ENCODE measurements at places on chromosomes 1 and 21.

GRCh38 chr1:177517546-177517945 is 346.8 kb downstream of the BRINP2 start:
- DNase-seq, result no peak

DNA sequence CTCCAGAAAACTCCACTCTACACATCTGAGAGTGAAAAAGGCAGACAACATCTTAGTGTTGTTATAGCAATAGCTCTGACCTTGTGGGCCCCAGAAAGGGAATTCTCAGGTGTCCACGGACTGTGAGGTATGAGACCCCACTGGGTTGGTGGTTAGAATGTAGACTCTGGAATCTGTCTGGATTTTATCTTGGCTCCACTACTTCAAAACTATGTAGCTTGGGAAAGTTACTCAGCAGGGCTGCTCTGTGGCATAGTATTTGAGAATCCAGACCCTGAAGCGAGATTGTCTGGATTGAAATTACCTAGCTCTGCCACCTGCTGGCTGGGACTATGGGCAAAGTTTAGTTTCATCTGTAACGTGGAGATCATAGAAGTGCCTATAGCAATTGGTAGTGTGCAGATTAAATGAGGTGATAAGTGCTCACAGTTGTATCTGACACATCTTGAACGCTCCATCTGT is 25.8 kb downstream of the PRDM2 start:
- DNase-seq, result no peak

GRCh38 chr1:107648071-107648470 is 316.9 kb downstream of the VAV3 start:
- no peak for DNase-seq

DNA sequence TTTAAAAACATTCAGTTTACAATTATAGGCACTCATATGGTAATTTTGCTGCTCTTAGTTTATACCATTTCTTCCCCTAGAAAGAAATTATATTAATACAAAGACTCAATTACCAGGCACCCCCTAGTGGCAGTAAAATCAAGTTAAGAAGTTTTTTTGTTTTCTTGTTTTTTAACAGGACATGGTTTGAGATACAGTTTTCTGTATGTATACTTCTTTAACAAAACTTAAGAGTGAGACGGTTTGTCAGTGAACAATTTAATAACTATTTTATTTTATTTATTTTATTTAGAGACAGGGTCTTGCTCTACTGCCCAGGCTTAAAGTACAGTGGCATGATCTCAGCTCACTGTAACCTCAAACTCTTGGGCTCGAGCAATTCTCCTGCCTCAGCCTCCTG is 224.6 kb downstream of the FAF1 start:
- DNase-seq, result peak; percentile 23

- no peak for DNase-seq
Measured at GRCh38 chr1:202244841-202245261, 51.3 kb downstream of the LGR6 start.

- peak; percentile 60 for DNase-seq
Measured at GRCh38 chr1:210250665-210250997, 18.0 kb downstream of the SERTAD4 start.

GRCh38 chr1:145978471-145978853 is 14.0 kb downstream of the POLR3GL start:
- DNase-seq, result no peak

DNA sequence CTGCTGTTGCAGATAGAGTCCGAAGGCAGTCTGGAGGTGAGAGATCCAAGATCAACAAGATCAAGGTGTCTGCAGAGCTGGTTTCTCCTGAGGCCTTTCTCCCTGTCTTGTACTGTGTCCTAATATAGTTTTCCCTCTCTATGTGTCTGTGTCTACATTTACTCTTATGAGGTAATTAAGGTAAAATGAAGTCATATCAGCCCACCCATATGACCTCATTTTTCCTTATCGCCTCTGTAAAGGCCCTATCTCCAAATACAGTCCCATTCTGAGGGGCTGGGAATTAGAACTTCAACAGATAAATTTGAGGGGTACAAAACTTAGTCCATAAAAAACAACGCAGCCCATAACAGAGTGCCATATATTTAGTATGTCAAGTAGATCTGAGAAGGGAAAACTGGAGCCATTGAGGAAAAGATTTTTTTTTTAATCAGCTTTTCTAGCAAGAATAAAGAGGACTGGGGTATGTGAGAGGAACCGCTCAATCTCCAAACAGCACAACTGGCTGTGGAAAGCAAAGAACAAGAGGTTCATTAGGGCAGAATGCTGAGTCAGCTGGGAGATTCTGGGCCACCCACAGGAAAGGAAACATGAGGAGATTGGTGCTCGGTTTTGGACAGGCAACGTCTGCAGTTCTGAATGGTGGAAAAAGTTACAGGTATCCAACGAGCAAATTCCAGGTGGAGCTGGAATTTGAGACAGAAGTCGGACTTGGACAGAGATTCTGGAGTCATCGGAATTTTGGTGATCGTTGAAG is 65.7 kb downstream of the MAP3K21 start:
- no peak for DNase-seq

DNA sequence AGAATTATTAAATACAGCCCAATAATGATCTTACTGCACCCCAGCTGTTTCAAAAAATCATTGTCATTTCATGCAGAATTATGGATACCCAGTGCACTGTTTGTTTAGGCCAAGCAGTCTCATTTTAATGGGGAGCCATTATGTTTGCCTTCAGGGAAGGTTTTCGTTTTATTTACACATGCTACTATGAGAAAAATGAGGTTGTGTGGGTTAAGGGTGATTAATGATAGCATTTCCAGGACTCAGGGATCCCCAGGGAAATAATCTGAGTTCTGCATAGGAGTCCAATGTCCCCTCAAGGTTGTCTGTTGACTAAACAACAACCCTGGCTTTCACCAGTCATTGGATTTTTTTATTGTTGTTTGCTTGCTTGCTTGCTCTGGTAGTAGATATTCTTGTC is 71.0 kb upstream of the ZP4 start:
- no peak for DNase-seq

Data from NCI-H1105 (cell line).